ENCODE measurements at places on chromosomes 2 and 18.

- DNase-seq: no peak
Observed at GRCh38 chr2:136057023-136057801, 60.7 kb downstream of the CXCR4 start.

GRCh38 chr2:43609290-43609918 lies 13.6 kb upstream of the THADA start:
- DNase-seq: no peak

DNA sequence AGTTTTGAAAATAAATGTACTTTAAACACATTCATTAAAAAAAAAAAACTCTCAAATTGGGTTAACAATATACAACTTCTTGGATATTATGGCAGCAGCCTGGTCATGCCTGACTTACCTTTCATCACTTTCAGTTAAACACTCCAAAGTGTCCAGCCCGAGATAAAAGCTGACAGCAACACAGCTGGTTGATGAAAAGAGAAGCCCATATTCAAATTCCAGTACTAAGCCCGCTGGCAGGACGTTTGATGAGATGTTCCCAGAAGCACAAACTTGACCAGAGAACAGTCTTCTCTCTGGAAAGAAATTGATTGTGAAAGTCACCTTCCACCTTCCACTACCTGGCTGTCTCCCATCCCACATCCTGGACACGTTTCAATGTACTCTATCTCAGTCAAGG lies 586.3 kb downstream of the TDRD15 start:
- no peak for DNase-seq

DNA sequence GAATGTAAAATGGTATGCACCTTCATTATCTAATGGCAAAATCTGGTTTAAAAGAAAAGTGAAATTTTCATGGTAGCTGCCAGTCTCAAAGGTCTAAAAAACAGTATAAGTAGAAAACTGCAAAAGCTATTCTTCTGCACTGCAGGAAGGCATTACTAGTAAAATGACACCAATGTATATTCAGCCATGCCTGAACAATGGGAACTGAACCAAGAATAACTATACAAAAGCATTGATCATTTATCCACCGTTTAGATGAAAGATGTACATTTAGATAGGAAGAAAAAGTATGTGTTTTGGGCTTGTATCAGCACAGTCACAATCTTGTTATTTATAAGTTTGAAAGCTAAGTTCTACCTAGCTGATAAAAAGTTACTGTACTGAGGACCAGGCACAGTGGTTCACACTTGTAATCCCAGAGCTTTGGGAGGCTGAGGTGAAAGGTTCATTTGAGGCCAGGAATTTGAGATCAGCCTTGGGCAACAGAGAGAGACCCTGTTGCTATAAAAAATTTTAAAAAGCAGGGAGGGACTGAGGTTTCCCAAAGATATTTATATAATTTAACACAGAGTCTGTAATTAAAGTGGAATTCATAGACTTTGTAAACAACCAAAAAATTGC lies 163.1 kb upstream of the WDSUB1 start:
- no peak for DNase-seq

GRCh38 chr2:168180483-168180882 lies 66.9 kb downstream of the STK39 start:
- DNase-seq: no peak

DNA sequence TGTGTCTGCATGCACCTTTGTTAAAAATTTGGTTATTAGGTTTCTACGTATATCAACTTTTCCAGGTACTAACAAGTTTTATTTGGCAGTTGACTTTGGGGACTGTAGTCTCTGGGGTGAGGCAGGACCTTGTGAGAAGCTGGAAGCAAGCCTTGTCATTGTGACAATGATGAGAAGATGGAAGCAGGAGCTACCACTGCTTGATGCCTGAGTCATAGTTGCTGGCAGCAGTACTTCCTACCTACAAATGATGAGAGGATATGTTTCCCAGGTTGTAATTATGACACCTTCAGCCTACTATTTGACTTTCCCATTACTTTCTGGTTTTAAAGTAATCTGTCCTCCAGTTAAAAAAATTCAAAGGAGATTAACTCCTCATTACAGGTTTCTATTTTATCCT lies 516.3 kb downstream of the NRXN1 start:
- DNase-seq: no peak

- DNase-seq: no peak
Observed at GRCh38 chr2:171735991-171736710, 48.9 kb downstream of the DYNC1I2 start.

DNA sequence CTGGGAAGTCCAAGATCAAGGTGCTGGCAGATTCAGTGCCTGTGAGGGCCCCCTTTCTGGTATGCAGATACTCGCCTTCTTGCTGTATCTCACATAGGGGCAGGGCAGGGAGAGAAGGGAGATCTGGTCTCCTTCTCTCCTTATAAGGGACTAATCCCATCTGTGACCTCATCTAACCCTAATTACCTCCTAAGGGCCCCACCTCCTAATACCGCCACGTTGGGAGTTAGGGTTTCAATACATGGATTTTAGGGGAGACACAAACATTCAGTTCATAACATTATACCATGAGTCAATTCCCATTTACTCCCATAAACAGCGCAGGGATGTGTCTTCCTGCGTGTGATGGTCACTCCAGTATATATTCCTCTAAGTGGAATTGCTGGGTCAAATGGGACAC lies 73.8 kb upstream of the TXNDC2 start:
- DNase-seq: no peak

GRCh38 chr2:126864861-126865260 lies 33.8 kb upstream of the TEX51 start:
- no peak for DNase-seq

DNA sequence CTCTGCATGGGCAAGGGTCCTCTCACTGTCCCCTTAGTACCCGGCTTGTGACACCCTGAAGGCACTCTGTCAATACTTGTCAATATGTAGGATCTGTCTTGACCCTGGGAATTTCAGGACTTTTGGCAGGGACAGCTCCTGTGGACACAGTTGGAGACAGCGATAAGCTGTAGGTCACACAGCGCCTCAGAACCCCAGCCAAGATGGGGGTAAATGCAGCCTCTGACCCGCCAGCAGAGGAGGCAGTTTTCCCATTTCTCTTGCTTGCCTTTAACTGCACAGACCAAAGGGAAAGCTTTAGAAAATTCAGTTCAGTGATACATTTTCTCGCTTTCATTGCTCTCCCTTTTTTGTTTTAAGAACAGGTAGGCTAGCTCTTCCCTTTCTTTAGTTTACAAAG lies 54.8 kb upstream of the KLHL29 start:
- no peak for DNase-seq

DNA sequence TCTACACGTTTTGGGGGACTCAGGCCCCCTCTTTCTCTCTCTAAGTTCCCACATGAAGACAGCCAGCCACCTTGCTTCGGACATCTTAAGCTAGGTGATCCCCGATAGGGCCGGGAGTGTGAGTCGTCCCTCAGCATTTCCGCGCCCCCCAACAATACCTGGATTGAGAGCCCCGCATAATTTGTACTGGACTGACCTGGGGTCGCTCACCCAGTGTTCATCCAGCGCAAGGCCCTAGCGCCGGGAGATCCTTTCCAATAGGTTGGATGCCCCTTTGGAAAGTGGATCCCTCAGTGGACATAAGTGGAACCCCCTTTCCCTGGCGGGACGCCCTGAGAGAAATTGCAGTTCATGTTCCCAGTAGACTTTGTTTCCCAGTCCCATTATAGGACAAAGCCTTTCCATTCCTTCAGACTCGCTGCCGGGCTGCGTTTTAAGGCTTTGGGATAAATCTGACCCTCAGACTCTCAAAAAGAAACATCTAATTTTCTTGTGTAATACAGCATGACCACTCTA lies 77.8 kb upstream of the KCNH7 start:
- DNase-seq: no peak

- no peak for DNase-seq
Observed at GRCh38 chr18:7566567-7567473, at the start of gene PTPRM. TSS of gene PTPRM (plus strand) at chr18:7567316. CDS start at chr18:7567819, 503 bp downstream.

- no peak for DNase-seq
Observed at GRCh38 chr2:36650031-36650829, 46.3 kb upstream of the VIT start.

GRCh38 chr18:7871560-7872456 lies 304.7 kb downstream of the PTPRM start:
- DNase-seq: no peak

GRCh38 chr2:229454934-229455631 lies 184.0 kb upstream of the PID1 start:
- DNase-seq: no peak

DNA sequence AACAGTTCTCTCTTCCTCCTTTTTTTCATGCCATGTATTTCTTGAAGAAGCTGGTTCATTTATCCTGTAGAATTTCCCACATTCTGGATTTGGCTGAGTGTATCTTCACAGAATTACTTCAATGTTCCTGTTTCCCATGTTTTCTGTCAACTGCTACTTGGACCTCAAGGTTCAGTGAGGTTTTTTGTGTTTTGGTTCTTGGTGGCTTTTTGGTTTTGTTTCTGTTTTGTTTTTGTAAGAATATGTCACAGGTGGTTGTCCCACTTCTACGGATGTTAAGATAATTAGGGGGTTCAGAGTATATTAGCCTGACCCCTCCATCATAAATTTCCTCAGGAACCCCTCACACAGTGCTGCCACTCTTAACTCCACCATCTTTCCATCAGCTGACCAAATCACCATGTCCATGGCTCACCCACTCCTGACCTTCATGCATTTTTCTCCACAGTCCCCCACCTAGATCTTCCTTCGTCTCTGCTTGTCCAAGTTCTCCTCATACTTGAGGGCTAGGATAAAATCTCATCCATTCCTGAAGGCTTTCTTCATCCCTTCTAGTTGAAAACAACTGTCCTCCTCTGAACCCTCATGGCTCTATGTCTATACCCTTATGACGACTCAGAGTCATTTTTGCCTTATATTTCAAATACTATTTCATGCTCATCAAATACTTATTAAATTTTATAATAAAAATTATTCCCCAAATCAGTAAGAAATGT lies 40.4 kb downstream of the PLEKHM3 start:
- no peak for DNase-seq

- DNase-seq: no peak
Observed at GRCh38 chr2:121075641-121076497, 209.1 kb downstream of the TFCP2L1 start.

GRCh38 chr2:188811522-188811921 lies 162.7 kb upstream of the COL3A1 start:
- no peak for DNase-seq

All from stimulated activated CD8-positive, alpha-beta memory T cell treated with anti-CD3 and anti-CD28 coated beads, Interleukin-4, amount 100 ng/mL, for 4 hours (primary cell).